ENCODE measurements at places on chromosomes 1 and 21.

DNA sequence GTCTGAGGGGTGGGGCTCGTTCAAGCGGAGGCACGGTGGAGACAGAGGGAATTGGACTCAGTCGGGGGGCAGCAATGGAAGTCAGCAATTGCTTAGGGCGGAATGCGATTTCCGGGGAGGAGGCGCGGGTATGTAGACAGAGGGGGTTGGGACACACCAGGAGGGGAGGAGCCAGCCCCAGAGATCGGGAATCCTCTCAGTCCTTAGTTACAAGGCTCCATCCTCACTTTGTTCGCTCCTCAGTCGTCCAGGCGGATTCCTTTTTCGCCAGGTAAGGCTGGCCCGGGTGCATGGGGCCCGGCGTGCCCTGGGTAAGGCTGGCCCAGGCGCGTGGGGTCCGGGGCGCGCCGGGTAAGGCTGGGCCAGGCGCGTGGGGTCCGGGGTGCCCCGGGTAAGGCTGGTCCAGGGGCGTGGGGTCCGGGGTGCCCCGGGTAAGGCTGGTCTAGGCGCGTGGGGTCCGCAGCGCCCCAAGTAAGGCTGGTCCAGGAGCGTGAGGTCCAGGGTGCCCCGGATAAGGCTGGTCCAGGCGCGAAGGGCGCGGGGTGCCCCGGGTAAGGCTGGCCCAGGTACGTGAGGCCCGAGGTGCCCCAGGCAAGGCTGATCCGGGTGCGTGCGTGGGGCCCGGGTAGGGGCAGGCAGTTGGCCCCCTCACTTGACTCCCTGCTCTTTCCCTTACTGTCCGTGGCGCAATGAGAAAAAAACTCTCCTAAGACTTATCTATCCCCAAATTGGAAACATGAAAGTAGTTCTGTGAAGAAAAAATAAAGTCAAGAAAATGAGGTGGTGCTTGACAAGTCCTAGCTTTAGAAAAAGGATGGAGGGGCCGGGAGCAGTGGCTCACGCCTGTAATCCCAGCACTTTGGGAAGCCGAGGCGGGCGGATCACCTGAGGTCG is at the start of gene L1TD1:
Gene L1TD1, plus strand, starts transcription at position 199 of the 894 bp plus-strand sequence. CDS start 11,780 bp downstream, outside the sequence.
- DNase-seq: peak; percentile 30

DNA sequence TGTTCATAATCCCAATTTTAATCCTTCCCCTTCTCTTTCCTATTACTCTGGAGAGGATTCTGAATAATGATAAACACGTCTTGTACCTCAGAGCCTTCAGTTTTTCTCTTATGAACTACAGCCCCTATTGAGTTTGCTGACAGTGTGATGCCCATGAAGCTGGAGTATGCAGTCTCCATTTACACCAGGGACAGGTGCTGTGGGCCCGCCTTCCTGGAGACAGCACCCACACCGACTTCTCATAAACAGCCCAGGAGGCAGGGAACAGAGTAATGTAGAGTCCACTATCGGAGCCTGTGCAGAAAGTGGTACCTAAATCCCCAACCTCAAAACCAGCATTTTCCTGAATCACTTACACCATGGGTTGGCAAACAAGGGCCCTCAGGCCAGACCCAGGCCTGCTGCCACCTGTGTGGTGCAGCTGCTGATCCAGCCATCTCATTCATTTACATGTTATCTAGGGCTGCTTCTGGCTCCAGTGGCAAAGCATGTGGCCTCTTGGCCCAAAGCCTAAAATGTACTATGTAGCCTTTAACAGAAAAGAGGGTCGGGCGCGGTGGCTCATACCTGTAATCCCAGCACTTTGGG is 95.1 kb upstream of the KRTAP19-8 start:
- no peak for DNase-seq

DNA sequence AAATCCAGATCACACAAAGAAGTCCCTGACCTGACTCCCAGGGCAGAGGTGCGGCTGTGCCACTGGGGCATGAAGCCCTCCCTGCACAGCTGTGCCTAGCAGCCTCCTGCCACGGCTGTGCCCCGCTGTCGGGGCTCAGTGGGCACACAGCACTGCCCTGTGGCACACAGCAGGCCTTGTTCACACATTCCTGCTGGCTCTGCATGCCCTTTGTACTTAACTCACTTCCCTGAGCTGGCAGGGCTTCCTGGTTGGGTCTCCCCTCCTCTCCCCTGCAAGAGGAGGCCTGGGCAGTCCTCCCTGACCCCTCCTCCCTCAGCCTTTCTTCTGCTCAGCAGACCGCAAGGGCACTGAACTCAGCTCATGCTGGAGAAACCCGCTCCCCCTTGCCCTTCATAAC is 14.8 kb downstream of the LHX4 start:
- DNase-seq: no peak

GRCh38 chr1:238264951-238265350 is 374.2 kb upstream of the ZP4 start:
- DNase-seq: no peak

- DNase-seq: no peak
Observed at GRCh38 chr1:24133819-24134218, 9.1 kb downstream of the IL22RA1 start.

DNA sequence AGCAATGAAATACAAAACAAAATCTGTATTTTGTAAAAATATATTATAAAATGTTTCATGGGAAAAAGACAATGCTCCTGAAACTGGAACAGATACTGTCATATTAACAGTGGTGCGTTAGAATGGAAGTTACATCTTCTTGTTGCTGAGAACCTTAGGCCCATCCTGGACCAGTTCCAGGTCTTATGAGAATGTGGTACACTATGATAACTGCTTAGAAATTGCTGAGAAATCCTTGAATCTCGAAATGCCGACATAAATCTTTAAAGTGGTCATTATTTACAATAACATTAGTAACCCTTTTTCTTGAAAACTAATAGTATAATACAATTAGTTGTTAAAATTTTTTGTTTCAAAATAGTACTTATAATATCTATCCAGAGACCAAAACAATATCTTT is 747.9 kb upstream of the NCAM2 start:
- DNase-seq: no peak

DNA sequence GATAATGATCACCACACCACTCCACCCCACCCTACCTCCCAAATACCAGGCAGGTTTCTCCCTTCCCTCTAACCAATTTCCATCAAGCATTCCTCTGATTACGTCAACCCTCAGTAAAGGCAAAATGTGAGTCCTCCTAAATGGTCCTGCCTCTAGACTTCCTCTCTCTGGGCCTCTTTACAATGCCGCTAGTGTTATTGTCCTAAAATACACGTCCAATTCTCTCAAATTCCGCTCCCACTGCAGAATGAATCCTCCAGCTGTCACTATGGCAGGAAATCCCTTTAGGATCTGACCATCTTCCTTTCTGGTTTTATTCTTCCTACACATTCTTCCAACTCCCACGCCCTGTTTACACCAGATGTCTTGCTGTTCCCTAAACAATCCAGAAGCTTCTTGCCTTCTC is 68.7 kb downstream of the DEGS1 start:
- DNase-seq: no peak

GRCh38 chr1:177360791-177361190 is 190.0 kb downstream of the BRINP2 start:
- DNase-seq: no peak

GRCh38 chr1:31701091-31701736 is 2.6 kb downstream of the COL16A1 start:
- peak; percentile 99 for DNase-seq

DNA sequence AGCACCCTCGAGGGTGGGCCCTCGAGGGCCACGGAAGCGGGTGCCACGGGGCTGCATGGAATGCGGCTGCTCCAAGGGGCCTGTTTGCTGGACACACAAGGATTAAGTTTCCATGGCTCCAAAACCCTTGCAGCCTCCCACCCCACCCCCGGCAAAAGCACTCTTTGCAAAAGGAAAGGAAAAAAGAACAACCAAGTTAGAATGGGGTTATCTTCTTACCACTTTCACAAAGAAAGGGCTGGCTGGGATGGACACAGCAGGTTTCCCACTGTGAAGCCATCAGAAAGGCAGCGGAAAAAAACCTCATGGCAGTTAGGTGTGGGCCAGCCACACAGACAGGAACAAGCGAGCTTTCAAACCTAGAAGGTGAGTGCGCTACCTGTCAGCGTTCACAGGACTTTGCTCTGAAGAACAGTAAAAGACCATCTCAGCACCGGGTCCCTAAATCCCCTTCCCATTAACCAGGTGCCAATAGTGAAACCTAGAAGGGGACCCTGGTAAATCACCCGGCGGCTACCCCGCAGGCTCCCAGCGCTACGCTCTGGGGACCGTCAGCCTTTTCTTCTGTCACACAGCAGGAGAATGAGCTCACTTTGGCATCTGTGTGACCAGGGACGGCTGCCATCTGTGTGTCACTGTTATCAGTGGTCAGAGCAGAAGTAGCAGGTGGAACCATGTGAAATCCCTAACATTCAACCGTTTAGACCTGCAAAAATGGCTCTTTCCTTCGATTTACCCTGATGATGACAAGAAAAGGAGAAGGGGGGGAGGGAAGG is 93.0 kb downstream of the SIM2 start:
- DNase-seq: no peak

DNA sequence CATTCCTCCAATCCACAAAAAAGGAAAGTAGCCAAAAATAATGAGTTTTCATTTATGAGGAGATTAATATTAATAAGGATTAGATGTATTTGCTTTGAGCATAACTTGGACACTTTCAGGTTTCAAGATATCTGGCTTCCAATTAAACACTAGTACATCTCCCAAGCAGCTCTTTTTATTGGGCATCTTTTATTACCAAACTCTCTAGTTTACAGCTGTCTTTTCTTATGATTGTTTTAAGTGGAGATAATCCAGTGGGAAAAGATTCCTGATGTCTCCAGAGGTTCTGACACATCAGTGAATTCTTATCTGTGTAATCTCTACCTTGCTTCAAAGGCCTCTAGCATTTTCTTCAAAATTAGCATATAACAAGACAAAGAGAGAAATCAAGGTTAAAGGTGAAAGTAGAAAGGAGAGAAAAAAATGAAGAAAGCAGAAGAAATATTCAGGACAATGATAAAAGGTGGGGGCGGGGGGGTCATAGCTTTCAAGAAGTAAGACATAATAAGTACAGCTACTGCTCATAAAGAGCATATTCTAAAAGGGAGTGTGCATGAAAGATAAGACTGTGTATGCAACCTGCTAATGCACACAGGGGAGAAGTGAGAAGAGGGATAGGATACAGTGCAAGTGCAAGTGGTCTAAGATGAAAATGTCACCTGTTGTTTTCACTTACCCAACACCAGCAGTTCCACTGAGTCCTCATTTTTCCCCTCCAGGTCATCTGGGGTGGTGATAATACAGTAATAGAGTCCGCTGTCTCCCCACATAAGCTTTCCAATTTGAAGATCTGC is 19.1 kb downstream of the ILDR2 start:
- DNase-seq: no peak

Measured in fibroblast of upper back skin (primary cell).